Kidney capillary endothelial cell (primary cell): ENCODE measurements at places on chromosomes 6 and 20.

DNA sequence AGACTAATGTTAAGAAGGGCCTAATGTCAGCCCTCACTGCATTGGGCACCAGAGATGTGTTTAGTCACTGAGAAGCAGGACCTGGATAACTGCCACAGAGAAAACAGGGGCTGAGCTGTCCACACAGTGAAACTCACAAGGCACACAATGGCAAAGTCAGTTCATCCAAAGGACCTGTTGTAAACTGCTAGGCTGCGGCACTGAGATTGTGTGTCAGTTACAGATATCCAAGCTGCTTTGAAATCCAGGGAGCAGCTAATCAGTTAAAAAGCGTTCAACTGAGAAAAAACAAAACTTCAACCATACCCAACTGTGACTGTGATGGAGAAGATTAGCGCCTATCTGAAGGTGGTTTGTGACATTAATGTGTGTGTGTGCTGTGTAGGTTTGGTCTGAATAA lies 27.8 kb upstream of the TMEM14A start:
- no peak for DNase-seq

DNA sequence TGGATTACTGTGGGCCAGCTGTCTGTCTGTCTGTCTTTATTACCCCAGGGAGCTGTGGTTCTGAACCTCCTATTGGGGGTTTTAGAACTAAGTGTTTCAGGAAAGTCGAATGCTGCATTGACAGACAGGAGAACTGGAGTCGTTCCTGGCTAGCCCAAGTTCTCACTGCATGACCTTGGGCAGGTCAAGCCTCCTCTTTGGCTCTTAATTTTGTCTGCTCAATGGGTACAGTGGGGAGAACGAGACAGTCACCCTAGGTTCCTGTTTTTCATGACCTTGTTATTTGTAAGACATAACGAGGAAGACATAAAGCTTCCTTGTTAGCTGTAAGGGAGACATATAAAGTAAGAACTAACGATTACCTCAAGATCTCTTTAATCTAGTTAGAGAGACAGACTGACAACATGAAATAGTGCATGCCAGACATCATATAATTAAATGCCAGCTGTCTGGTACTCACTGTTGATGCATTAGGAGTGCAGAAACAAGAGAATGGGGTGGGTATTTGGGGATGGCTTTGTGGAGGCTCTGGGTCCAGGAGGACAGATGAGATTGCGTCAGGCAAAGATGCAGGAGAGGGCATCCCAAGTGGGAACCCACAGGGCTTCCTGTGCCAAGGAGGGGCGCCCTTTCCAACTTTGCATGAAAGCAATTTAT lies 3.7 kb upstream of the CCDC167 start:
- no peak for DNase-seq

DNA sequence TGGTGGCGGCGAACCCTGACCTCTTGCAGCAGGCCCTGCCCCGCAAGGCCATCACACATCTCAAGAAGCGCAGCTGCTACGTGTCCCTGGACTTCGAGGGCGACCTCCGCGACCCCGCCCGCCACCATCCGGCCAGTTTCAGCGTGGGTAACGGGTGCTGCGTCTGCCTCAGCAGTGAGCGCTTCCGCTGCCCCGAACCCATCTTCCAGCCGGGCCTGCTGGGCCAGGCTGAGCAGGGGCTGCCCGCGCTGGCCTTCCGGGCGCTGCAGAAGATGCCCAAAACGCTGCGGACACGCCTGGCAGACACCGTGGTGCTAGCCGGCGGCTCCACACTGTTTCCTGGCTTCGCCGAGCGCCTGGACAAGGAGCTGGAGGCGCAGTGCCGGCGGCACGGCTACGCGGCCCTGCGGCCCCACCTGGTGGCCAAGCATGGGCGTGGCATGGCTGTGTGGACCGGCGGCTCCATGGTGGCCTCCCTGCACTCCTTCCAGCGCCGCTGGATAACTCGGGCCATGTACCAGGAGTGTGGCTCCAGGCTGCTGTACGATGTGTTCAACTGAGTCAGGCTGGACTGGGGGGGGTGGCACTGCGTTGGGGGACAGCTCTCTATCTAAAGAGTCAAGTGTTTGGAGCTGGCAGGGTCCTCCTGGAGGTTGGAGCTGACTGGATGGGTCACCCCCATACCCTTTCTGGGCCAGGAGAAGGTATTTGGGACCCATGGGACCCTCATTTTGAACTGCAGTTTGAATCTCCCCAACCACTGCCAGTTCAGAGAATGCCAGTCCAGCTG lies 1.1 kb downstream of the ACTL10 start:
- DNase-seq: peak; percentile 77

- DNase-seq: no peak
These were observed 5.9 kb downstream of the TP53INP2 start for GRCh38 chr20:34709831-34710567.

DNA sequence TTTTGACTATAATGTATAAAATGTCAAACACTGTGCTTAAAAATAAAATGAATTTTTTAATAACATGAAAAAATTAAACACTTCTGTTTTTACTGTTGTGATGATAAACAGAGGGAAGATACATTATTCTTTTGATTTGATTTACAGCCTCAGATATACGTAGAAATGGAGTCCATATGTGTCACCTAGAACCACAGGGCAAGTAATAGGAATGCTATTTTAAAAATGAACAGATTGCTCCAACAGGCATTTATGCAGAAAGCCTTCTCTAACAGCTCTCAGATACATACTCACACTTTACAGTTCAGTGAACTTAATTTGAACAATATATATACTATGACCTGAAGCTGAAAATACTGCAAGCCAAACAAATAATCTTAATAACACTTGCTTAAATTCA lies 1551.0 kb downstream of the GRIK2 start:
- DNase-seq: no peak

DNA sequence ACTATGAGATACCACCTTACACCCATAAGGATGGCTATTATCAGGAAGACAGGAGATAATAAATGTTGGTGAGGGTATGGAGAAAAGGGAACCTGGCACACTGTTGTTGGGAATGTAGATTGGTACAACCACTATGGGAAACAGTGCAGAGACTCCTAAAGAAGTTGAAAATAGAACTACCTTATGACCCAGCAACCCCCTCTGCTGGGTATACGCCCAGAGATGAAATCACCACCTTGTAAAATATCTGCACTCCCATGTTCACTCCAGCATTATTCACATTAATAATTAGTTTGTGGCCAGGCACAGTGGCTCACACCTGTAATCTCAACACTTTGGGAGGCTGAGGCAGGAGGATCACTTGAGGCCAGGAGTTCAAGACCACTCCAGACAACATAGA lies 26.8 kb downstream of the ZBTB9 start:
- no peak for DNase-seq

GRCh38 chr6:129766959-129767728 lies 57.2 kb upstream of the ARHGAP18 start:
- peak; percentile 21 for DNase-seq

DNA sequence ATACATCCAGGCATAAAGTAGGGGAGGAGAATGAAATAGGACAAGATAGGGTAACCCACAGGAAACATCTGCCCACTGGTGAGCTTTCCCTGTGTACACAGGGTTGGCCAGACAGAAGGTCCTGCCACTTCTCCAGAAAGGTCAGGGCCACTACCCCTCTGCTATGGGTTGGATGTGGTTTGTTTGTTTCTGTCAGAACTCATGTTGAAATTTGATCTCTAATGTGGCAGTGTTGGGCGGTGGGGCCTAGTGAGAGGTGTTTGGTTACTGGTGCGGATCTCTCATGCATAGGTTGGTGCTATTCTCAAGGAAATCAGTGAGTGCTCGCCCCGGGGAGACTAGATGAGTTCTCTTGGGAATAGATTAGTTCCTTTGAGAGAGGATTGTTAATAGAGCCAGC lies 15.6 kb upstream of the MAS1 start:
- no peak for DNase-seq

- no peak for DNase-seq
These were observed 163.9 kb upstream of the SULF2 start for GRCh38 chr20:47949230-47949629.

DNA sequence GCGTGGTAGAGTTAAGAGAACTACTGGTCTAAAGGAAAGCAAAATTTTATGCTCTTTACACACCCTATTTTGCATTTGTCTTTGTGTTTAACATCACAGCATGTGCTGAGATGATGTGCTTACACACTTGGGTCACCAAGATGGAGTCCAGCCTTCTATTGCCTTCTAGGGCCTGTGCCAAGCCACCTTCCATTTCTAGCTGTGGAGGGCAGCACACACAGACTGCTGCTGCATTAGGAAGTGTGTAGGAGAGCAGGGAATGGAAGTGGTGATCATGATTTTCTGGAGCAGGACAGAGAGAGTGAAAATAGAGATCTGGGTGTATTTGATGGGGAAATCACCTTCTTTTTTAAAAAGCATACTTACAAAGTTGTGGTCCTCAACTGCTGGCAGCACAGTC lies 191.6 kb downstream of the SOX4 start:
- DNase-seq: no peak

- DNase-seq: no peak
These were observed 63.5 kb downstream of the JAG1 start for GRCh38 chr20:10610251-10610650.

- no peak for DNase-seq
These were observed 8.4 kb downstream of the PI3 start for GRCh38 chr20:45183084-45183483.

DNA sequence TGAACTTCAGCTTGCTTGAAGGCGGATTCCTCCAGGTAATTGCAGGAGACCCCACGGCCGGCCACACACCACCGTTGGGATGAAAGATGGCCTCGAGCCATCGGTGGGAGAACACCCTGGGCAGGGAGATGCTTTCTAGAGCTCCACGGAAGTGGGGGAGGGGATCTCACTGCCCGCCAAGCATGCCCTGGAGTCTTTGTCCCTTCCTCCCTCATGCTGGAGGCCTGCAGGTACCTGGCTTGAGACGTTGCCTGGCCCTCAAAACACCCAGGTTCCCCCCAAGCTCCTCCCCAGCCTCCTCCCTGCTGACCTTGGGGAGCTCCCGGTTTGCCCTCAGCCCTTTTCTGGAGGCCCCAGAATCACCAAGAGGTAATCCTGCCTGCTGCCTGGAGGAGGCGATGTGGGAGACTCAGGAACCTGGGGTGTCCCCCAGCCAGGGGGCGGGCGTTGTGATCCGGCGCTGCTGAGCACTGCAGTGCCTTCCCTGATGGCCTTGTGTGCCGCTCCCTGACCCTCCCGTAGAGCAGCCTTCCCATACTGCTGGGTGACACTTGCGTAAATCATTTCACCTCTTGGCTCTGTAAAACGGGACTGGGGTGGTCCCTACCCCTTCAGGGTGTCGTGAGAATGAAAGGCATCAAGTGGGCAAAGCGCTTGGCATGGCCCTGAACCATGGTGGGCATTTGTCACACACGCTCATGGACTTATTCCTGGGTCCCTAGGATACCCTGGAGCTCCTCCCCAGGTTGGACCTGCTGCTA lies 91.4 kb downstream of the CEBPB start:
- DNase-seq: no peak

- peak; percentile 2 for DNase-seq
These were observed 77.0 kb downstream of the CDH4 start for GRCh38 chr20:61328911-61329558.

GRCh38 chr20:11429889-11430519 lies 487.7 kb upstream of the BTBD3 start:
- DNase-seq: no peak

- no peak for DNase-seq
These were observed 74.8 kb upstream of the KIF16B start for GRCh38 chr20:16647875-16648597.

DNA sequence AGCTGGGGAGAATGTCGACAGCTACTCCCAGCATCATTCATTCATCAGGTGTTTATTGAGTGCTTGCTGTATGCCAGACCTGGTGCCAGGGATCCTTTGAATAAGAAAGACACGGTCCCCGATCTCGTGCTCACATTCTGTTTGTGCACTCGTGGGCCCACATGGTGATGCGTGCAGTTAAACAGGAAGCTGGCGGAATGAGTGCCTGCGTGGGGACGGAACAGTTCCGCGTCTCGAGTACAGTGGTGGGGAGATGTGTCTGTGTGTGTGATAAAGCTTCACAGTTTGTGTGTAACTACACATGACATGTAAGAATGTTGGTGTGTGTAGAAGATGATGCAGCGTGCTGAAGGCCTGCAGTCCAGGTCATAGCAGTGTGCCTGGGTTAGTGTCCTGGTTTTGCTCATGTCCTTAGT lies 6.5 kb downstream of the RBM38 start:
- DNase-seq: no peak

- DNase-seq: no peak
These were observed 8.0 kb upstream of the GATA5 start for GRCh38 chr20:62483613-62484458.

DNA sequence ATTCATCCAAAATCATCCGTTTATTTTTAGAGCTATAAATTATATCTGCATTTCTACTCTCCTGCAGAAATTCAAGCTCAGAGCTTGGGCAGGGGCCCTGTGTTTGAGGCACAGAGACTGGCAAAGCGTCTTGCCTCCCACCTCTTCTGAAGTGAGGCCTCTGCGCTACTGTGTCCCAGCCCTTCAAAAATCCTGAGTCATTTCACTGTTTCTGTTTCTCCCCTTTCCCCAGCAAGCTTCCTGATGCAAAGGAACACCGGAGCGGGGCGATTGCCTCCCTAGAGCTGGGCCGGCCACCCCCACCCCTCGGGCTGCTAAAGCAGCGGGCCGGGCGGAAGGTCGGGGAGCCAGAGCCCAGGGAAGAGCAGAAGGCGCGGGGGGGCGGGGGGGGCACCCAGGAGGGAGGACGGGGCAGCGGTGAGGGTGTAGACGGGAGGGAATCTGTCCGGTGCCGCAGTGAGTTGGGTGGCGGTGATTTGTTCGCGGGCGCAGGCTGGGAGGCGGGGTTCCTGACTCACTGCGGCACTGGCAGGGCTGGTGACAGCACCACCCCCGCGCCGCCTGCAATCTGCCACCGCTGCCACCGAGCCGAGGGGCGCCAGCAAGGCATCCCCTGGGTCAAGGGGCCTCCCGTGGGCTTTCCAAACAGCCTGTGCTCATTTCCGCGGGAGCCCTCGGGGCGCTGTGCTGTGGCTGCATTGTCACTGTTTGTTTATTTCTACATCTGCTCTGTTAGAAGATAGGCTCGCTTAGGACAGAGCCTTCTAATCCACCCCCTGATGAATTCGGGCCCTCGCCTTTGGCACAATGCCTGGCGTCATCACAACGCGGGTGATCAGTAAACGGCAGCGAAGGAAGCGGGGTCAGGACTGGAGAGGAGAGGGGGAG lies 46.5 kb upstream of the SNAP25 start:
- peak; percentile 51 for DNase-seq

GRCh38 chr6:80489911-80490635 lies 383.6 kb downstream of the BCKDHB start:
- DNase-seq: no peak
